H4 (cell line): ENCODE measurements at places on chromosomes 11 and 22.
A peak's percentile ranks its signal among the peaks of the same experiment; 100 is the strongest.

GRCh38 chr22:32448980-32449379 lies 15.3 kb downstream of the BPIFC start:
- DNase-seq, result no peak

DNA sequence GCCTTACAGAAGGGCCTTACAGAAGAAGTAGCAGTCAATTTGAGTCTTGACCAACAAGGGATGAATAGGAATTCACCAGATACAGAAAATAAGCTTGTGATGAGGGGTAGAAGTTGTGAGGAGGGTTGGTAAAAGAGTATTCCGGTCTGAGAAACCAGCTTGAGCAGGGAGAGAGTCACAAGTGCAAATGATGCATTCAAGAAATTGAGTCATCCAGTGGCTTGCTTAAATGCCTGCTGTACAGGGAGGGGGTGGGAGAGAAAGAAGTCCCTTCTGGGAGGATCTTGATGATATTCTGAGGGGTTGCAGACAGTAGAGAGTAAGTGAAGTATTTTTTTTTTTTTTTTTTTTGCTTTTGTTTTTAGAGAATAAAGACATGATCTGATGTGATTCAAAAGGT lies 9.2 kb downstream of the CCKBR start:
- DNase-seq, result no peak

DNA sequence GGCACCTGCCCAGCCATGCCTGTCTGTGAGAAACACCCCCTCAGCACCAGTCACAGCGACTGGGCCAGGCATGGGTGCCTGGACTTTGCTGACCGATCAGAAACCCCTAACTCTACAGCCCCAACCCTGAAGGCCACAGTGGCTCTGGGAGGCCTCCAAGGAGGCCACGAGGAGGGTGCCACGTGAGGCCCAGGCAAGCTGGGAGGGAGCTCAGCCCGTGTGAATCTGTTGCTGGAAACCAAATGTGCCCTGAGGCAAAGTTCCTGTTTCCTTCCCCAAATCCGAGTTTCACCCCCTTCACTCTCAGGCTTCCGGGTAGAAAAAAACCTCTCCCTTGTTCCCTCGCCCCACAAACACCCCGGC lies 1.3 kb downstream of the UNC93B1 start:
- no peak for DNase-seq

DNA sequence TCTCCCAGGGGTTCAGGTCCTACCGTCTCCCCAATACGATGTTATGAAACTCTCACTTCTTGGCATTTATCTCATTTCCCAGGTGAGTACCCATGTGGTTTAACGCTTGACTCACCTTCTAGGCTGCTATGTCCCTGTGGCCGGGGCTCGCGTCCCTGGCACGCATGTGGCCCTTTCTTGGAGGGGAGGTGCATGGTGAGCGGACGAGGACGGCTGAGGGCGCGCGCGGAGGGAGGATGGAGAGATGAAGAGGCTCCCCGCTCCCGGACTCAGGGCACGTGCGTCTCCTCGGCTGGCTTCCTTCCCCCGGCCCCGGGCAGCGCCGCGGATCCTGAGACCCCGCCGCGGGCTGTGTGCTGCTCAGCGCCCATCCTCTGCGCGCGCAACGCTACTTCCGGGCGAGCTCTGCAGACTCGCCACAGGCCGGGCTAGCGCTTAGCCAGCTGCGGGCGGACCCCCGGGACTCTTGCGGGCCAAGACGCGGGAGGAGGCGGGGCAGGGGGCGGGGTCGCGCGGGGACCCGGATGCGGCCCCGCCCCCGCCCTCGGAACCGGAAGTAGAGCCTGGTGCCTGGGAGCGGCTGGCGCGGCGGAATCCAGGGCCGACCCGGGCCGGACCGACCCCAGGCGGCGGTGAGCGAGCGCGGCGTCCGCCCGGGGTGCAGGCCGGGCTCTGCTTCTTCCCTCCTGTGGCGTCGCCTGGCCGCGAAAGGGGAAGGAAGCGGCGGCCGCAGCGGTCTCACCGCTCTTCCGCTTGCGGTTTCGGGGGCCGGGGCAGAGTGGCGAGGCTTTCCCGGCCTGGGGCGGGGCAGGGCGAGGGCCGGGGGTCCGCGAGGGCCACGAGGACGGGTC lies at the start of gene CTTN:
Gene CTTN, plus strand, starts transcription at position 547 of the 851 bp plus-strand sequence. CDS start 8,769 bp downstream, outside the sequence.
- DNase-seq, result peak; percentile 61

DNA sequence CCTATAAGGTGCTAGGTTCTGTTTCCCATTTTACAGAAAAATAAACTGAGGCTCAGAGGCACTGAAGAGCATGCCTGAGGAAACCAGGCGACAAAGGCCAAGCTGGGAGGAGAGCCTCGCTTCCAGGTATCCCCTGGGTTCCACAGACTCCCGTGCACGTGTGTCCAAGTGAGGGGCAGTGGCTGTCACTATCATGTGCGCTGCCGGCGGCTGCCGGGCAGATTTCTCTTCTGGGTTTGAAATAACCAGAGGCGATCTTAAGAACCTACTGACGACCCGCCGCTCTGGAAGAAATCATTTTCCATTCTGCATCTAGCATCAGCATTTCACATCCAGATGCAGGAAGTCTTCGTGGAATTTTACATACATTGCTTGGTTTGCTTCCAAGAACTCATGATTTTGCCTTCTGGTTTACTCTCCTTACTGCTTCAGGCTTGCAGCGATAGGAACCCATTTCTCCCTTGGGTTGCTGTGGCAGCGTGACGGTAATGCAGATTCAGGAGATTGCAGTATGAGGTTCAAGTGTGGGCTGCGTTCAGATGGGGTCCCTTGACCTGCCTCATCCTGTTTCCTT lies 28.6 kb downstream of the ARHGAP8 start:
- no peak for DNase-seq

GRCh38 chr11:102647430-102647829 lies 22.3 kb upstream of the MMP20 start:
- DNase-seq, result no peak

DNA sequence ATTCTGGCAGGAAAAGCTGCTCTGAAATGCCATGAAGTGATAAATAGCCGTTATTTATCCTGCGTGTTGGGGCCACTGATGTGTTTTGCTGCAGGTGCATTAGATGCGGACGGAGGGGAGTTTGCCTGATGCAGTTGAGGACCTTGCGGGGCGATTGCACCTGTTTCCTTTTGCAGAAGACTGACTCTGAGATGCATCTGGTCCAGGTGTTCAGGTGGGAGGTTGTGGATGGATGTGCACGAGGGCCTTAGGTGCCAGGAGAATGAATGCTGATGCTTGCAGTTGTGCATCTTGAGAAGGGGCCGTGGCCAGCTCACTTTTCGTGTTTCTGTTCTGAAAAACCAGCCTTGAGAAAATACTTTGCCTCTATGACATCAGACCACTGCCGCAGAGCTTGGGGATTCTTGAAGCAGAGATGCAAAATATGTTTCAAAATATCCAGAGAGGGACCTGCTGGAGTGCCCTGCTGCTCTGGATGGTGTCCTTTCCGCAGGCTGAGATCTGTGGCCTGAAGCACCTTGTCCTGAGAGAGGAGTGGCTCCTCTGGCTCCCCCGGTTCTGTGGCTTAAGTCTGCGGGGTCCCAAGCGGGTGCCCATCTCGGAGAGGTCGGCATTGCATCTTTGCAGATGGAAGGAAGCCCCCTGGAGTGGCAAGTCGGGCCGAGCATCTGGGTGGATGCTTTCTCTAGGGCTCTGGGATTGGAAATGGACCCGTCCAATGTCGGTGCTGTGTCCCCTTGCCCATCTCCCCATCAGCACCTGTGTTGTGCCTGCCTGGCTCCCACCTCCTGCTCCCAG lies 1031.1 kb downstream of the TBC1D22A start:
- no peak for DNase-seq

DNA sequence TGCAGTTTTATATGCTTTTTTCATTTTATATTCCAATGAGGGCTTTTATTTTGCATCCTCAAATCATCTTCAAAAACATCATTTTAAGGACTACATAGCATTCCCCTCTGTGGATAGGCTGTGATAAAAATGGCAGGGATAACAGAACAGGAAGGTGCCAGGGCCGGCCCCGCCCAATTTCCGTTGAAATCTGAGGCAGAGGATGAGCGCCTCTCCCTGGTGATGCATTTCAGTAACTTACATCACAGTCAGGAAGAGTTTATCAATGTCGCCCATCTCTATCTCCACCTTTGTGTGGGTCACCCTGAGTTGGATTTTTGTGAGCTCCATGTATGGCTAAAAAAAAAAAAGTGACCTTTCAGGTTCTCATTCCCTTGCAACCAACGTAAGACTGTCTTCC lies 201.6 kb downstream of the DSCAML1 start:
- no peak for DNase-seq

DNA sequence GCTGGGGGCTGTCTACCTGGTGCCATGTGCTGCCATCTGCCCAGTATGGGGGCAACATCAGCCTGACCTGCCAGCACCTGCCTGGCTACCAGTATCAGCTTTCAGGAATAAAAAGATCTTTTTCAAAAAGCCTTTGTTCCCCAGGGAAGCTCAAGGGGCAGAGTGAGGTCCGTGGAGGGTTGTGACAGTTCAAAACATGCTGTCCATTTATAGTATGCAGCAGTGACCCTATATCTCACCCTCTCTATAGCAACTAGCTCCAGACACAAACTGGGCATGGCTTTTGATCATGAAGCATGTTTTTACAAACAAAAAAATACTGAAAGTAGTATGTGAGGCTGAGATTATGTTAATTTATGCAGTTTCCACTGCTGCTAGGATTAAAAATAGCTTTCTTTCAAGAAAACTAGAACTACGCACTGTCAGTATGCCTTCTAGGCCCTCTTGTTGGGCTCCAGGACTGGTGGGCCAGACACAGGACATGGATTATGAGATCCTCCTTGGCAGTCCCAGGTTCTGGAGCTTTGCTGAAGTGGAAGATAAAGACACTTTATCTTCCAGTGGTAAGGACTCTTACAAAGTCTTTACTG lies 23.4 kb downstream of the NAV2 start:
- no peak for DNase-seq

GRCh38 chr11:2300936-2301630 lies 635 bp downstream of the C11orf21 start:
- DNase-seq, result no peak

DNA sequence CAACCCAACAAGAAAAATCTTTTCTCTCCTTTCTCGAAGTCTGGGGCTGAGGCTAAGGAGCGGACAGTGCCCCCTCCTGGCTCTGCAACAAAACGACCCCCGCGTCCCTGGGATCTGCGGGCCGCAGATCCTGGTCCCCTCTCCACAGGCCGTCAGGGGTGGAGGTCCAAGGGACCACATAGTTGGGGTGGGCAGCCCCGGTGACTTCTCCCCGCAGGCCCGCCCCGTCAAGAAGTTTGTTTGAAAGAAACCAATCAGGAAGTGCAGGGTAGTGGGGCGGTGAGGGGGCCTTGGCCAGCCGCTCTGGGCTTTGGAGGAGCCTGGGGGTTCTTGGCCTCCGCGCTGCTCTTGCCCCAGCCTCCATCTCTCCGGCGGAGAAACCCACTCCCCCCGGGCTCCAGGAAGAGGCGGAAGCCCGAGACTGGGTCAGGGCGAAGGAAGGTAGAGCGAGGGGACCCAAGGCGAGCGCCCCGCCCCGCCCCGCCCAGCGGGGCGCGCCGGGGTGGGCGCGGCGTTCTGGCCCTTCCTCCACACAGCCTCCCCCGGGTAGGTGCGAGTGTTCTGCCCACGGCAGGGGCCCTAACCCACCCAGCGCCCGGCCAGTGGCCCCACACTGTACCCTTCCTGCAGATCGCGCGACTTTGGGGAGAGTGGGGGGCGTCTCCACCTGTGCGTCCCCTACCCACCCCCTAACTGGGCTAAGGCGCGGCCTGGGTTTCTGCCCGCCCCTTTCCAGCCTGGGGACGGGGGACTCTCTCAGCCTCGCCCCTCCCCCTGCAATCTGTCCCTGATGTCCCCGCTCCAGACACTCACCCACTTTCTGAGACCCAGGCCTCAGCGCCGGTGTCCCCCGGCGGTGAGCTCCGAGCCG lies 1.3 kb downstream of the TP53I11 start:
- no peak for DNase-seq

GRCh38 chr11:61139387-61139786 lies 21.8 kb downstream of the VPS37C start:
- no peak for DNase-seq

DNA sequence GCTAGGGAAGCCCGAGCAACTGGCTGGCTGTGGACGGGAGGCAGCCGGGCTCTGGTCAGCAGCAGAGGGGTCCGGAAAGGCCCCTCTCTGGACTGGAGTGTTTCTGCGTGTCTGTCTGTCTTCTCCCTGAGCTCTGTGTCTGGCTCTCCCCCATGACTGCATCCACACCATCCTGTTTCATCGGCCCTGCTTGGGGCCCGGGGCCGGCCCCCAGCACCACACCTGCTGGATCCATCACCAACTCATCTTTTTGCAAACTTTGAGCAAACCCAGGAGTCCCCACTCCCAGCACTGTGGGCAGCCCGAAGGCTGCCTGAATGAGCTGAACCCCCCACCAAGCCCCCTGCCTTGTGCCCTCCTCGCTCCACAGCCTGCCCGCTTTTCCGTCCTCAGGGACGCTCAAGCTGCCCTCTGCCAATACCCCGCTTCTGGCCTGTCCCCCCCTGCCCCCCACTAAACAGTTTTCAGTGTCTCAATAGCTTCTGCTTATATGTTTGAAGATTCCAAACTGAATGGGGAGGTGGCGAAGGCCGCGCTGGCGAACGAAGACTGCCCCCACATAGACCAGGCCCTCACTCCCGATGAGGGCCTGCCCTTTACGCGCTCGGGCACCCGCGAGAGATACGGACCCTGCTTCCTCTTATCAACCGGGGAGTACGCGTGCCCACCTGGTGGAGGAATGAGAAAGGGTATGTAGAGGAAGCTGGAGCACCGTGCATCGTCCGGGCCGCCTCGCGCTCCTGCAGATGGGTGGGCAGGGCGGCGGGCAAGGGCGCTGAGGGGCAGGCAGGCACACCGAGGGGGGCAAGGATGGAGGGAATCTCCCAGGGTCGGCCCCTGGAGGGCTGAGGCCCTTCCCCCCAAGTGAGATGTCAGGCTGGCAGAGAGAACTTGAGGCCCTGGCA lies 44.6 kb downstream of the KCNC1 start:
- no peak for DNase-seq

GRCh38 chr11:33089776-33090175 lies 50.4 kb downstream of the TCP11L1 start:
- no peak for DNase-seq

DNA sequence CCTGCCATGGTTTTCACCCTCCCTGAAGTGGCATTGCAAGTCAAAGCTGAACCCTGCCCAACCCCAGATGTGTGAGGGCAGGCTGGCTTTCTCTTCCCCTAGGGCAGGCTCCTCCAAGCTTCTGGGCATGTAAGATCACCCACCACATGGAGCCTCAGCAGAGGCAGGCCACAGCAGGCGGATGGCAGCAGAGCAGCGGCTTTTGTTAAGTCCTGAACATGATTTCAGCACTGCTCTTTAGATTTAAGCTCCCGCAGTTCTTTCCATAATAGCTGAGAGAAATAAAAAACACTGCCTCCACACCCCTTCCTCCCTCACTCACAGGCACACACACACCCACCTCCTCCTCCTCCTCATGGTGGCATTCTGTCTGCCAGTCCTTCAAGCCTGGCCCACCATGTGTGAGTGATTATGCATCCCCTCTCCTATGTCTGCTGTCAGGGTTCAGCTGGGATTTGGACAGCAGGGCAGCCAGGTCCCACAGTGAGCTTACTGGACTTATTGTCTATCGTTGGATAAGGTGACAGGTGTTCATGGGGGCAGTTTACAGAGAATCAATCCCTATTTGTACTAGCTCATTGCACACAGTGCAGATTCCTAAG lies 5.0 kb upstream of the NTM start:
- no peak for DNase-seq
